ENCODE measurements at places on chromosomes 1 and 21.

DNA sequence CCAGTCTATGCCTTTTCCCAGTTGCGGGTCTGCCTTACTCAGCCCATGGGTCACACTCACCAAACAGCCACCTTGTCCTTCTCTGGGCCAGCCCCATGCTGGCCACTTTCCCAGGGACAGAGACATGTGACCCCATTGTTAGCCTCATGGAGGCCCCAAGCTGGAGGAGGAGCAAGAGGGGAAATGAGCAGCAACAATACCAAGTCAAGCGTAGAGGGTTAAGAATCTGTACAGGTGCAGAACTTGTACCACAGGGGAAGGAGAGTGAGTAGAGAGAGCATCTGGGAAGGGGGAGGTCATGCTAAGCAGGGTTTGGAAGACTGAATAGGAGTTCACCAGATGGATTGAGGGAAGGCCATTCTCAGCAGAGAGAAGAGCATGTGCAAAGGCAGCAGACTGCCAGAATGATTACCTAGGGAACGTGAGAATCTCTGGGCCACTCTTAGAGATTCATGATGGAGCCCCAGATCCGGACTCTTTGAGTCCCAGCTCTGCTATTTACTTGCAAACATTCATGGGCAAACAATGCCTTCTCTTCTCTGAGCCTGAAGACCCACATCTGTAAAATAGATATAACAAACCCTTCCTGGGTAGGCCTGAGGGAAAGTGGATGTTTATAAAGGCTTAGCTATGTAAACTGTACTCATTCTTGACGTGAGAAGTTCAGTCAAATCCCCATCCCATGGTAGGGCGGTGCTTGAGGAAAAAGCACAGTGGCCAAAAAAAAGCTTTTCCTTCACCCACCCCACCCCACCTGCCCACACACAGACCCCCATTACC, 2.8 kb upstream of the SLC2A1 start:
- no peak for DNase-seq

GRCh38 chr21:45466330-45467220, 61.6 kb downstream of the COL18A1 start:
- DNase-seq, result no peak

- no peak for DNase-seq
Observed at GRCh38 chr1:174572771-174573170, 125.0 kb downstream of the GPR52 start.

GRCh38 chr1:226915672-226915995, 24.5 kb upstream of the COQ8A start:
- no peak for DNase-seq

GRCh38 chr1:221302810-221303209, 423.6 kb downstream of the HLX start:
- DNase-seq, result no peak

- DNase-seq, result no peak
Observed at GRCh38 chr1:22122273-22123070, 20.4 kb downstream of the WNT4 start.

DNA sequence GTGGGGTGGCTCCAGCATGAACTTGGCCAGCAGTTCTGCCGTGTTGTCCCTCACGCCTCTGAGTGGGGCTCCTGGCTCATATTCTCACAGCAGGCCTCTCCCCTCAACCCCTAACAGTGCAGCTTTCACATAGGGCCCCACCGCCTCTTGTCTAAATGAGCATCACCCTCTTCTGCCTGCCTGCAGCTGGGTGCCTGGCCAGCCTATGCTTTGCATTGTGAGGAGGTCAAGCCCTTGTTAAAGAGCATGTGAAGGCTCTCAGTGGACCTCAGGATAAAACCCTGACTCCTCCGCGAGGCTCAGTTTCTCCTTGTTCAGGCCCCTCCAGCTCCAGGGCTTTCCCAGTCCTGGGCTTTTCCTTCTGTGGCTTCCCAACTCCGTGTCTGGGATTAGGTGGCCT, 34.8 kb downstream of the CRYAA start:
- DNase-seq, result no peak

GRCh38 chr1:236142253-236143103, at the start of gene GPR137B:
TSS of gene GPR137B (plus strand) at chr1:236142539. CDS start at chr1:236142623, 84 bp downstream.
- DNase-seq, result peak; percentile 44

DNA sequence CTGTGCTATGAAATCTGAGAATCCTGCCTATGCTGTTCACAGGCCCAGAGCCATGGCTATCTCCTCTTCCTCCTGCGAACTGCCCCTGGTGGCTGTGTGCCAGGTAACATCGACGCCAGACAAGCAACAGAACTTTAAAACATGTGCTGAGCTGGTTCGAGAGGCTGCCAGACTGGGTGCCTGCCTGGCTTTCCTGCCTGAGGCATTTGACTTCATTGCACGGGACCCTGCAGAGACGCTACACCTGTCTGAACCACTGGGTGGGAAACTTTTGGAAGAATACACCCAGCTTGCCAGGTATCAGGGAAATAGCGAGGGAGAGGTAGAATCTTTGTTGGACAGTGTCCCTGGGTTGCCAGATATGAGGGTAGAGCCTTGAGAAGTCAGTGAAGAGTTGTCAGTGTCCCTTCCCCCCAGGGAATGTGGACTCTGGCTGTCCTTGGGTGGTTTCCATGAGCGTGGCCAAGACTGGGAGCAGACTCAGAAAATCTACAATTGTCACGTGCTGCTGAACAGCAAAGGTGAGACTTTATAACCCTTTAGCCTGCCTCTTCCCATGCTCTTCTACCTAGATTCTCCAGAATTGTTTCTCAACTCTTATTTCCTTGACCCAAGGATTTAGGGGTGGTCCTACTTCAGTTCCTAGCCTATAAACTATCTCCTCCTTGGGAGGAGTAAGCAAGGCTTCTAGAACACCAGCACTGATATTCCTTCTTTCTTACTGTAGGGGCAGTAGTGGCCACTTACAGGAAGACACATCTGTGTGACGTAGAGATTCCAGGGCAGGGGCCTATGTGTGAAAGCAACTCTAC, 1.4 kb downstream of the NIT1 start:
- DNase-seq, result no peak

GRCh38 chr1:236024641-236025040, 40.2 kb downstream of the NID1 start:
- DNase-seq, result no peak

DNA sequence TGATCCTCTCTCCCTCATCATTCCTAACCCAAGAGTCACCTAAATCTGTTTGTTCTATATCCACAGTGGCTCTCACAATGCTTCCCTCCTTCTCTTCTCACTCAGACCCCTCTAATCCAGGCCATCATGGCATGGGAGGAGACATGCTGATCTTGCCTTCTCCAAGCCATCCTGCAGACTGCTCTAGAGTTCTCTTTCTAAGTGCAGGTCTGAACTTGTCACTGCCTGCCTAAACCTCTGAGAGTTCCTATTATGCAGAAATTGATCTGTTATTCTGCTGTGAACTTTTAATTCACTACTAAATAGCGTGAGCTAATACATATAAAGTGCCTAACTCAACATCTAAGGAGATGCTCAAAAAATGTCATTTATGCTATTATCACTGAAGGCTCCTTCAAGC, 26.8 kb downstream of the LAMC2 start:
- no peak for DNase-seq

Measured in NCI-H774 (cell line).